ENCODE measurements at places on chromosomes 7 and 10. TPM values are rescaled to one million over a fixed set of nuclear protein-coding genes. Genes with fewer than 3 reads are reported as not detected.

Gene TES
- total RNA-seq: 75.1 TPM

Gene HOXA5
- total RNA-seq: 18.7 TPM

Gene GPR85
- total RNA-seq: 0.35 TPM

Gene TSPAN15
- 129 TPM for total RNA-seq

Gene PKD2L1
- 0.52 TPM for total RNA-seq

Data from colonic mucosa (tissue), 4 donors.